ENCODE measurements at places on chromosomes 16 and 17.

DNA sequence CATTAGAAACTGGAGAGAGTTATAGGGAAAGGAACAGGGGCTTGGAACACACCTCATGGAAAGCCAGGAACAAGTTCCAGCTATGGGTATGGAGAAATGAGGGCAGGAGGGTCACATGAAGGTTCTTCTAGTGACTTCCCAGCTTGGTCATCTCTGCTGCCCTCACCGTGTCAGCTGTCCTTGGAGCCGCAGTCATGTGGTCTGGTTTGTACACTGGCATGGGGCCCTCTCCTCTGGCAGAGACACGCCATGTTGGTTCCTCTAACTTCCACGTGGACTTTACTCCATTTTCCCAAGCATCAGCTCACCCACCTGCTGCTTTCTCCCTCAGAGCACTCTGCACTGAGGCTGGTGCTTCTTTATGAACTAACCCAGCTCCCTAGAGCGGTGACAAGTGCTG lies 26.3 kb downstream of the MPG start:
- no peak for DNase-seq

GRCh38 chr16:81458149-81458669 lies 13.6 kb downstream of the CMIP start:
- no peak for DNase-seq

- no peak for DNase-seq
Measured at GRCh38 chr16:67301080-67301782, 21.9 kb downstream of the PLEKHG4 start.

GRCh38 chr16:88634994-88635670 lies 3.2 kb upstream of the IL17C start:
- no peak for DNase-seq

DNA sequence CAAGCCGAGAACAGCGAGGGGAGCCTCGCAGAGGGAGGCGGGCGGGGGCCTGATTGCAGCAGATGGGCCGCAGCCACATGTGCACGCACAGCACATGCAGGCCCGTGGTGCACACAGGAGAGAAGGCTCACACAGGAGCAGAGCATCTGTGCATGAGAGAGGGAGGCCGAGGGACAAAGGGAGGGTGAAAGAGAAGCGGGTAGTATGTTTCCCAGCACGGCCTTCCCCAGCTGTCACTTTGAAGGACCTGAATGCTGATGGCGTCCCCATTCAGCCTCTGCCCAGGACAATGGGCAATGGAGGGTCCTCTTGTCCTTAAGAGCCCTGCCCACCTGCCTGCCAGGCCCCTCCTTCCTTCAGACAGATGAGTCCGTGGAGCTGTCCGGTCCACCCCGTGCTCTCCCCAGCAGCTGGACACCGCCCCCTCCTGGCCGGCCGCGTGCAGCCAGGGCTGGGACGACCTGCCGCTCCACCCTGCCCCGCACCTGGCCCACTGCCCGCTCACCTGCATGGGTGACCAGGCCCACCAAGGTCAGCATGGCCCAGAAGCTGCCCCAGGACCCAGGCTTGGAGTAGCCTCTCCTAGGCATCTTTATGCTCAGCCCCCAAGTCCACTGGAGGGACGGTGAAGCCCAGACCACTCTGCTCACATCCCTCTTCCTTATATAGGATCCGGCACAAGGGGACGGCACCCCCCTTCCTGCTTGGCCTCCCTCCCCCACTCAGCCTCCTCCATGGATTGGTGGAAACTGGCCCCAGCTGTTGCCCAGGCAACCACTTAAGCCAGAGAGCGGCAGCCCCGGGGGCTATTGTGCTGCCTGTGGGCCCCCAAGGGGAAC lies at the start of gene BTBD17:
Gene BTBD17, minus strand, starts transcription at position 639 of the 839 bp plus-strand sequence. Its CDS starts 49 bp downstream, at position 590.
- DNase-seq: peak; percentile 74

DNA sequence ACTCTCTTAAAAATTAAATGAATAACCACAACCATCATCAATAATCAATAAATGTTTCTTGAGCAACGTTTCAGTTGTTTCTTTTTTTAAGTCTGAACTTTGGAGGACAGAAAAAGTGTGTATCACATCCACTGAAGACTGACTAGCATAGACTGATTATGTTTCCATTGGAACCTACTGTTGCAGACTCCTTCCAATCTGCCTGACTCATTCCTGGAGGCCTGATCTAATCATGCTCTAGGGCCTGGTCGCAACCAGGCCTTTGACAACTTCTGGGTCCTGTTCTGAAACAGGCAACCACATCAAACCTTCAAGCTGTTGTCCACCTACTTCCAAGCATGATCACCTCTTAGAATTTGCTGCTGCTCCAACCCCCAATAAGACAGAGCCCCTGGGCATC lies 109.2 kb upstream of the NUDT7 start:
- no peak for DNase-seq

DNA sequence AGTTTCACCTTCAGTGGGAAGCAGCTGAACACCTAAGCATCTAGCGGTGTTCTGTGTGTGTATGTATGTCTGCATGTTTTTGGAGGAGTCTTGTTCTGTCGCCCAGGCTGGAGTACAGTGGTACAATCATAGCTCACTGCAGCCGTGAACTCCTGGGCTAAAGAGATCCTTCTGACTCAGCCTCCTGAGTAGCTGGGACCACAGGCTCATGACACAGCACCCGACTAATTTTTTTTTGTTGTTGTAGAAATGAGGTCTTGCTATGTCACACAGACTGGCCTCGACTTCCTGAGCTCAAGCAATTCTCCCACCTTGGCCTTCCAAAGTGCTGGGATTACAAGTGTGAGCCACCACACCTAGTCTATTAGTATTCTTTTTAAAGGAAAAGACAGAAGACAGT lies 30.2 kb upstream of the FAAP100 start:
- no peak for DNase-seq

DNA sequence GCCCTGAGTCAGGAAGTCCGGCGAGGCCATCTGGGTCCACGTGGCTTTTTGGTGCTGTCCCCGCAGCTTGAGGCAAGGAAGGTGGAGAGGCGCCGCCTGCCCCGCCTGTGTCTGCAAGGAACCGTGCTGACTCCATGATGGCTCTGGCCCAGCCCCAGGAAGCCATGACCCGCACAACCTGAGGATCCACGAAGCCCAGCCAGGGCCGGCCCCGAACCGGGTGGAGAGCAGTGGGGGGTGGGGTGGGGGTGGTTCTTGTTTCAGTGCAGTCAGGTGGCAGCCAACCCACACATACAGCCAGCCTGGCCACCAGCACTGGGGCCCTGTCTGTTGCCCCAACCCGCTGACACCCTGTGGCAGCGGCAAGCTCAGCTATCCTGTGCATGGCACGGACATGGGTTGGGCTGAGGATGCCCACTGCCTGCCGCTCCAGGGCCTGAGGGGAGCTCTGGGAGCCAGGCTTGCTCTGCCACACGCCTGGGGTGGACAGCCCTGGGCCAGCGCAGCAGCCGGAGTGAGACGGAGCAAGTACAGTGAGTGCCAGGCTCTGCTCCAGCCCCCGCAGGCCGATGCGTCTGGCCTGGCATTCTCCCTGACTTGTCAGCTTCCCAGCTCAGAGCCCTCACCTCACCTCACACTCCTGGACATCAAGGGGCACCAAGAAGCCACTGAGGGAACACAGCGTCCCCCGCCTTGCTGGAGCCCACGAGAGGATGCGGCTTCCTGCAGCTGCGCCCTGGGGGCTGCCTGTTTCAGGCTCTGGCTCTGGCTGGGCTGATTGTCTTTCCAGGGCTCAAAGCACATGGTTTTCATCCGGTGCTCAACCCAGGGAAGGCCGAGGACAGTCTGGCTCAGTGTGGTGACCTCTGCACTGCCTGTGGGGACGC lies 68.8 kb downstream of the LMF1 start:
- DNase-seq: no peak
